Head of caudate nucleus (tissue), 42 donors: ENCODE measurements at places on chromosomes 3 and 15.
A peak's percentile ranks its signal among the peaks of the same experiment; 100 is the strongest.

- DNase-seq = peak; percentile 20
Measured at GRCh38 chr15:31212326-31213080, 111.0 kb upstream of the TRPM1 start.

- DNase-seq = no peak
Measured at GRCh38 chr15:69939513-69940440, 157.9 kb downstream of the TLE3 start.

- no peak for DNase-seq
Measured at GRCh38 chr15:48680841-48681240, 35.3 kb upstream of the FBN1 start.

DNA sequence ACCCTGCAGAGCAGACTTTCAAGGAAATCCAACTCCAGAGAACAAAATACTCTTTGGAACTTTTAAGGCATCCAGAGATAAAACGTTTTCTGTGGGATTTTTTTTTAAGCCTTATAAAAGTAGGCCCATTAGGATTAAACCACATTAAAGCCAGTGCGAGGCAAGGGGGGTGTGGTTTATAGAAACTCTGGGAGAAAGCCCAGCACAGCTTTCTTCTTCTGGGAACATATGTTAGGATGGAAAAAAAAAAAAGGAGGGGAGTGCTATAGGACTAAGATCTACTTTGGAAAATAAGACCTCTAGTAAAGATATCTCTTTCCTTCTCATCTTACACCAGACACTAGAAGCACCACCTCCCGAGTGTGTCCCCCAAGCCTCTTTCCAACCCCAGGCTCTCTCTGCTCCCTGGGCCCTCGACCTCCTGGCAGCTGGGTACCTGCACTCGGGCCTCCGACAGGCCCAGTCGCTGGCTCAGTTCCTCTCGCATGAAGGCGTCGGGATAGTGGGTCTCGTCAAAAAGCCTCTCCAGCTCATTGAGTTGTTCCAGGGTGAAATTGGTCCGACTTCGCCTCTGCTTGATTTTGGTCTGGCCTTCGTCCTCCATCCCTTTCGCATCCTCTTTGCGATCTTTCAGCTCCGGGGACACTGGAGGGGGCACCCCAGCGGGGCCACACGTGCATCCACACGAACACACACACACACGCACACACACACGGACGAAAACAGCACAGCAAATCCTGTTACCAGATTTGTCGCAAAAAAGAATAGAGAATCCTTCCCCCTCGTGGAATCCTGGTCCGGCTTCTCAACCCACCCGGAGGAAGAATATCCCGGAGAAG is 3.8 kb downstream of the SHOX2 start:
- no peak for DNase-seq

DNA sequence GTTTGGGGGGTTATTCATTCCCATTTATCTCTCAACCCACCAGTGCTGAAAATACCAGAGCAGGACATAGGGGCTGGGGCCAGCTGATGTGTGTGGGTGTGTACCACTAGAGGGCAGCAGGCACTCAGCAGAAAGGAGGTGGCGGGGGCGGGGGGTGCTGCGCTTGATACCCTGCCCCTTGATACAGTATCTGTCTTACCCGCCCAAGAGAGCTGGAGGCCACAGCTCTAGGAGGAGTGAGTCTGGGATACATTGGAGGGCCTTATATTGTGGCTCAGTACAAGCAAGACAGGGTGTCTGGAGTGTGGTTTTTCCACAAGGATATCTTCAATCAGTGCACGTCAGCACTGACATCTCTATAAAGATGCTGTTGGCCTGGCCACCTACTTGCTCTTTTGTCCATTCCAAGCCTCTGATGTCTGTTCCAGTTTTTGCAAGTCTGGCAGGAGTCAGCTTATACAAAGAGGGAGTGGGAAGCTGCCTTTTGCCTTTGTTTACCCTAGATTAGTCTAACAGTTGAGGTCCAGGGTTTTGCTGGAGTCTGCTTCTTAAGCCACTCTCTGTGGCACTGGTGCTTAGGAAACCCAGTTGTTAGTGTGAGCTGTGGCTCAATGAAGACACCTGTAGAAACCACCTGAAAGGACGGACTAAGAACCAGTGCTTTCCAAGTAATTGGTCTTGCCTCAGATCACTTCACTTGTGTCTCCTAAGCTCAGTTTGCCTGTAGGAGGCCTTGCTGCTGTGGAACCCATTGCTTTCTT is 1.5 kb upstream of the RBM15B start:
- peak; percentile 69 for DNase-seq

GRCh38 chr3:106067711-106068110 is 198.9 kb upstream of the CBLB start:
- no peak for DNase-seq

GRCh38 chr3:112089956-112090886 is 4.0 kb downstream of the C3orf52 start:
- no peak for DNase-seq

DNA sequence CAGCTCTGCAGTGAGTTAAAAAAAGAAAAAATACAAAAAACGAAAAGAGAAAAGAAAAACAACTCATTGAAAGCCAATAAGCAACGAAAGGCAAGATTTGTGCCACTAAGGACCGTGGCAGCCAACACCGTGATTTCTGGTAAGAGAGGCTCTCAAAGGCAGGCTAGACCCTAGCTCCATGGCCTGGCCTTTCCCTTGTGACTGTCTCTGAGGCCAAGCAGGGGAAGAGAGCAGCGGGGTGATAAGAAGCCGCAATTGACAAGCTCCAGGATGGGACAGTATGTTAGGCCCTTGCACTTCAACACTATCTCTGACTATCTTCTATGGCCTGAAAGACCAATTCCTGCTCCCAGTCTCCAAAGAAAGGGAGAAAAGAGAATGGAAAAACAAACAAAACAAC is 12.4 kb downstream of the APOD start:
- no peak for DNase-seq

DNA sequence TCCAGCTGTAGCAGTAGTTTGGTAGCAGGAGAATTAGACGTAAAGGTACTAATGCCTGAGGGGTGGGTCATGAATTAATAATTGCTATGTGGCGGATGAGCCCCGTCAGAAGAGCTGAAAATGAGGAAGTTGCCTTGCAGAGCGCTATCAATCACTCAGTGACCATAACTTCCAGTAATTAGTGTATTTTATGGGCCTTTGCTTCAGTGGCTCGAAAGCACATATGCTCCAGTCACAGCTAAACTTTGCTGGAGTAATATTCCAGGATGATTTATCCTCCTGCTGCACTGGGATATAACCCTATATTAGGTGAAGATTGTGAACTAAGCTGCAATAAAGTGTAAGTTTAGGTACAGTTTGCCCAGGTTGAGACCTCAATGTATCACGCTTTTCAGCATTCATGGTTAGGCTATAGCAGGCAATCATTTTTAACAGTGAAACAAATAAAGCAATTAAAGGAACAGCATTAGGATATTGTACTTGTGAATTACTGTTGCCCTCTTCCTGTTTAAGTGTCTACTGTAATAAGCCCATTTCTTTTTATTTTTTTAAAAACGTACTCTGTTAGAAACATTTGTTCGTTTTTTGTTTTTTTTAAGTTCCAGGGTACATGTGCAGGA is 104.6 kb upstream of the SKOR1 start:
- DNase-seq = no peak

DNA sequence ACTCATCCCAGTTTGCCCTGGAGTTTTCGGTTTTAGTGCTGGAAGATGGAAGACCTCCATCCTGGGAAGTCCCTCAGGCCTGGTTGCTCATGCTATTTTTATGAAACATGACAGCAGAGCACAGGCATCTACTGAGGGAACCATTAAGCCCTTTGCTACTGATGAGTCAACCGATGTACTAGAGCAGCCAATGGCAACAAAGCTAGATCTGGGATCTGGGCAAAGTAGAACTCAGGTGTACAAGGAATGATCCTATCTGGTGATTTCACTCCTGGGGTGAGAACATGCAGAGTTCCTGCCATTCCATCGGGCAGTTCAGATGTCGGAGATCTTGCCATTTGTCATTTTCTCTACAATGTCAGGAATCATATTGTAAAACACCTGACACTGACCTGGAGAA is 166.2 kb upstream of the NSMCE3 start:
- DNase-seq = no peak

DNA sequence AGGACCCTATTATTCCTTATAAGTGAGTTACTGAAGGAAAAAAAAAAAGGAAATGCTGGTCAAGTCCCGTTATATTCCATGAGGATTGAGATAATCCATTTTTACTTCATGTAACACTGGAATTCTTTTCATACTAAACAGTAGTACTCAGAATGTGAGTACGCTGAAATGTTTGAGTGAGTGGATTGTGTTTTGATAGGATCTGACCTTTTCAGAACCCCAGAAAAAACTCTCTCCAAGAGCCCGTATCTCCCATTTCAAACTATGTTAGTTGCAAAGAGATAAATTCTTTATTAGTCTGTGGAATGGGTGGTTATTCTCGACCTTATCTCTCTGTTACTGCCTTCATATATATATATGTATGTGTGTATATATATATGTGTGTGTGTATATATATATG is 2.5 kb upstream of the LPP start:
- DNase-seq = no peak

DNA sequence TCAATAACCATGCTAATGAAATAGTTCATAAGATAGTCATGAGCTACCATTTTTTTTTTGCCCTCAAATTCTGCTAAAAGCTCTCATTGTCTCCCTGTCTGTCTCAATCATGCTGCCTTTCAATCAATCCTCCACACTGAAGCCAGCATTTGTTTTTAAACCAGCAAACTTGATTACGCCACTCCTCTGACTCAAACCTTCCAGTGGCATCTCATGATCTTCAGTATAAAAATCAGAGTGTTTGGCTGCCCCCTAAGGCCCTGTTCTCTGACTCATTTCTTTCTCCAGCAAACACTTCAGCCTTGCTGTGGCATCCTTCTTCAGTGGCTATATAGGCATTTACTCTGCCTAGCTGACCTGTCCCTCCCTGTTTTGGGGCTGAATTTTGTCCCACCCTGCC is 36.0 kb upstream of the EOMES start:
- no peak for DNase-seq

DNA sequence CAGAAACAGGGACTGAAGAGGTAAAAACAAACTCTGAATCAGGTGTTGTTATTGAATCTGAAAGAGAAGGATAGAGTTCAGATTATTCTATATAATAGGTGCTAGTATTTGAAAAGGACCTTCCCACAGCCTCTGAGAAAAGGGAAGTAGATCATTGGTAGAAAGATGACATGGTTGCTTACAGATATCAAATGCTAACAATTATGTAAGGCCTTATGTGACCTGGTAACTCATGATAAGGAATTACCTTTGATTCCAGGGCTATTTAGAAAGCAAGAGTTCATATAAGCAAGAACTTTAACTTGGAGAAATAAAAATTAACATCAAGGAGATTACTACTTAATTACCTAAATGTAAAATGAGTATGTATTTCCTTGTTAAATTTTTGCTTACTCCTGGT is 7.6 kb downstream of the SLC27A2 start:
- DNase-seq = no peak

DNA sequence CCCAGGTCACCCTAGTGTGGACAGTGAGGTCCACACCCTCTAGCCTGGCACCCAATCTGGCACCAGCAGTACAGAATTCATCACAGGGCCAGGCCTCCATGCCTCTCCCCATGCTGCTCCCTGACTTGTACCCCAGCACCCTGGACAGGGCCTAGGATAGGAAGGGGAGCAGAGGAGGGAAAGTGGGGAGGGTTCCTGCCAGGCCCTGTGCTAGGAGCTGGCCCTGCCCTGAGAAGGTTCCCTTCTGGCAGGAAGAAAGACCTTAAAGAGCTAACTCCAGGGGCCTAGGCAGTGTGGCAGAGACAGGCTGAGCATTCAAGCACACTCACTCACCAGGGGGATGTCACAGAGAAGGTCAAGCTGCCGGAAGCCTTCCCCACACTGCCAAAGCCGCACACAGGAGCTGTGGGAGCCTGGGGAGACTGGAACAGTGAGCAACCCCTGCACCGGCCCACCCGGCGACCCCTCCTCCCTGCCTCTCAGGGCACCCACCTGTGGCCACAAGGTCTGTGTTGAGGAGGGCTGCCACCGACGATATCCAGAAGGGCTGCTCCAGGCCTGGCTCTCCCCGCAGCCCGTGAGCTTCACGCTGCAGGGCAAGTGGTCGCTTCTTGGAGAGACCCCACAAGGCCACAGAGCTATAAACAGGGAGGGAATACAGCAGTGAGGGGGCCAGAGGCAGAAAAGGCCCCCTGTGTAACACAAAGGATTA is 7.4 kb downstream of the RRP9 start:
- DNase-seq = no peak

DNA sequence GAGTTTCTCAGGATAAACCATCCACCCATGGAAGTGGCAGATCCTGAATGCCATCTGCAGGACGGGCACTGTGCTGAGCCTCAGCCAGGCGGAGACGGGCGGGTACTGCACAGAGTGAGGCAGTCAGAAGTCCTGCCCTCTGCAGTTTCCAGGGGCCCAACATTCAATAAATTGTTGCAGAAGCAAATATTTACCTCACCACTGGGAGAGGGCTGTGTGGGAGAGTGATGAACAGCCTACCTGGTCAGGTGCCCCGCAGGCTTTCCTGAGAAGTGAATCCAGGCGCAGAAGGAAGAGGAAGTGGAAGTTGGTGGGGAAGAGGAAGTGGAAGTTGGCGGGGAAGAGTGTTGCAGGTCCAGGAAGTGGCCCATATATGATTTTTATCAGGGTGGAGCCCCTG is 100.8 kb downstream of the SLCO3A1 start:
- DNase-seq = no peak

DNA sequence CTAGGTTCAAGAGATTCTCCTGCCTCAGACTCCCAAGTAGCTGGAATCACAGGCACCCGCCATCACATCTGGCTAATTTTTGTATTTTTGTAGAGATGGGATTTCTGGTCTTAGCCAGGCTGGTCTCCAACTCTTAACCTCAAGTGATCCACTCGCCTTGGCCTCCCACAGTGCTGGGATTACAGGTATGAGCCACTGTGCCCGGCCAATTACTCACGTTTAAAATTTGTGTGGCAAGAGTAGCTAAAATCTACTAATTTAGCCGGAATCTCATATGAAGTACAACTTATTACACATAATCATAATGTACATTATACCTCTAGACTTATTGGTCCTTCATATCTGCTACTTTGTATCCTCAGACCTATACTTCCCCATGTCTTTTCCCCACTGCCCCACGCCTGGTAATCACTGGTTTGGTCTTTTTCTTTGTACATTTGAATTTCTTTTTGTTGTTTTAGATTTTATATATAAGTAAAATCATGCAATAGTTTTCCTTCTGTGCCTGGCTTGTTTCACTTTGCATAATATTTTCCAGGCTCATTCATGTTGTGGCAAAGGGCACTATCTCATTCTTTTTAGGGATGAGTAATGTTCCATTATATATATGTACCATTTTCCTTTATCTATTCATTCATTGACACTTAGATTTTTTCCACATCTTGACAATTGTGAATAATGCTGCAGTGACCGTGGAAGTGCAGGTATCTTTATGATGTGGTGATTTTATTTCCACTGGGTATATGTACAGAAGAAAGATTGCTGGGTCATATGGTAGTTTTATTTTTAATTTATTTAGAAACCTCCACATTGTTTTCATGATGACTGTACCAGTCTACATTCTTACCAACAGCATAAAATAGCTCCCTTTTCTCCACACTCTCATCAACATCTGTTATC is 605.0 kb upstream of the CBLB start:
- no peak for DNase-seq

GRCh38 chr3:111252779-111253178 is 181.2 kb downstream of the NECTIN3 start:
- DNase-seq = peak; percentile 12
